ENCODE measurements at places on chromosomes 16 and 17.
A peak's percentile ranks its signal among the peaks of the same experiment; 100 is the strongest.

- H3K4me3 ChIP-seq: no peak overlapping the region
- no peaks in the 10 kb centered on the region for H3K4me1 ChIP-seq
- no peak for DNase-seq
- no peaks in the 10 kb centered on the region for H3K36me3 ChIP-seq
These were observed 27.7 kb upstream of the CBX4 start for GRCh38 chr17:79866791-79867518.

GRCh38 chr16:1193143-1193824, 31.8 kb downstream of the TPSG1 start:
- no peak for DNase-seq
- H3K36me3 ChIP-seq: no peaks in the 10 kb centered on the region
- no peak overlapping the region for H3K27ac ChIP-seq
- no peak overlapping the region for H3K4me3 ChIP-seq

DNA sequence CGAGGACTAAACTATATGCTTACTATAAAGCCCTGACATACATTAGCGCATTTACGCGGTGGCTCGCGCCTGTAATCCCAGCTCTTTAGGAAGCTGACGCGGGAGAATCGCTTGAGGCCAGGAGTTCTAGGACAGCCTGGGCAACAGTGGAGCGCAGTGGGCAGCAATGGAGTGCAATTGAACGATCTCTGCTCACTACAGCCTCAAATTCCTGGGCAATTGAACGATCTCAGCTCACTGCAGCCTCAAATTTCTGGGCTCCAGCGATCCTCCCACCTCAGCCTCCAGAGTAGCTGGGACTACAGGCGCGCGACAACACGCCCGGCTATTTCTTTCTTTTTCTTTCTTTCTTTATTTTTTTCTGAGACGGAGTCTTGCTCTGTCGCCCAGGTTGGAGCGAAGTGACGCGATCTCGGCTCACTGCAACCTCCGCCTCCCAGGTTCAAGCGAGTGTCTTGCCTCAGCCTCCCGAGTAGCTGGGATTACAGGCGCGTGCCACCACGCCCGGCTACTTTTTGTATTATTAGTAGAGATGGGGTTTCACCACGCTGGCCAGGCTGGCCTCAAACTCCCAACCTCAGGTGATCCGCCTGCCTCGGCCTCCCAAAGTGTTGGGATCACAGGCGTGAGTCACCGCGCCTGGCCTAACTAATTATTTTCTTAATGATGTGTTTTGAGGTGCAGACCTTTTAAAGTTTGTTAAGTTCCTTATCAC, 506 bp upstream of the COG7 start:
- peaks cover 17% of the 10 kb centered on the region for H3K4me1 ChIP-seq
- no peaks in the 10 kb centered on the region for H3K36me3 ChIP-seq
- peak overlapping the region; percentile 89 for H3K4me3 ChIP-seq

- peaks cover 66% of the 10 kb centered on the region for H3K4me1 ChIP-seq
- DNase-seq: no peak
- H3K27ac ChIP-seq: no peak overlapping the region
- H3K27me3 ChIP-seq: no peaks in the 10 kb centered on the region
- H3K36me3 ChIP-seq: no peaks in the 10 kb centered on the region
These were observed 20.1 kb downstream of the PLD6 start for GRCh38 chr17:17186051-17186450.

- DNase-seq: no peak
- H3K4me1 ChIP-seq: peaks cover 36% of the 10 kb centered on the region
- H3K4me3 ChIP-seq: no peak overlapping the region
- no peak overlapping the region for H3K27ac ChIP-seq
These were observed 16.8 kb upstream of the EMP2 start for GRCh38 chr16:10597187-10597601.
